ENCODE measurements at places on chromosomes 12 and 14.

- peak; percentile 32 for DNase-seq
Observed at GRCh38 chr14:56528927-56529326, 50.7 kb upstream of the TMEM260 start.

DNA sequence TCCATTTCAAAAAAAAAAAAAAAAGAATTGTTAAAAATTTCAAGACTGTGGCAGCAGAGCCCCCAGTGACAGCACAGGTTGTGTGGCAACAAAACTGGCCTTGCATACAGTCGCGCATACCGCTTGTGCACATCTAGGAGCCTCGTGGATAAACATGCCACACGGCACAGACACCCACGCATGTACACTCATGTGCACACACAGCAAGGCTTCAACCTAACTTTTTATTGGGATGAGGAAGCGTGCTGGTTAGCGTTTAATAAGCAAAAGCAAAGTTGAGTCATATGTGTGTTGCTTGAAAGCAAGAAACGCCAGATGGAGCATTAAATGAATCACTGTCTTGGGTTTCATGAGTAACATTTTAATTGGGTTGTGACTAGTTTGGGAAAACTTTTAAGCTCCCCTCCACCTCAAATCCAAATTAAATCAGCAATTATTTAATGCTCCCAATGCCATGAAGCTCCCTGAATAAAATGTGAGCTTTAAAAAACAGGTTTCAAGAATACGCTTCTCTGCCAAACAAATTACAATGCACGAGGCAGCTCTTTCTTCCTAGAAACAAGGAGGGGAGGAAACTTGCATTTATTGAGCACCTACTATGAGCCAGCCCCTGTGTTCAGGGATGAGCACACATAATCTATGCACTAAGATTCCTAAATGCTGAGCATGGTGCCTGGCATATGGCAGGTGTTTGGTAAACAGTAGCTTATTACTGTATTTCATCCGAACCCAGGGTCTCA, 35.7 kb upstream of the EML1 start:
- DNase-seq, result no peak

DNA sequence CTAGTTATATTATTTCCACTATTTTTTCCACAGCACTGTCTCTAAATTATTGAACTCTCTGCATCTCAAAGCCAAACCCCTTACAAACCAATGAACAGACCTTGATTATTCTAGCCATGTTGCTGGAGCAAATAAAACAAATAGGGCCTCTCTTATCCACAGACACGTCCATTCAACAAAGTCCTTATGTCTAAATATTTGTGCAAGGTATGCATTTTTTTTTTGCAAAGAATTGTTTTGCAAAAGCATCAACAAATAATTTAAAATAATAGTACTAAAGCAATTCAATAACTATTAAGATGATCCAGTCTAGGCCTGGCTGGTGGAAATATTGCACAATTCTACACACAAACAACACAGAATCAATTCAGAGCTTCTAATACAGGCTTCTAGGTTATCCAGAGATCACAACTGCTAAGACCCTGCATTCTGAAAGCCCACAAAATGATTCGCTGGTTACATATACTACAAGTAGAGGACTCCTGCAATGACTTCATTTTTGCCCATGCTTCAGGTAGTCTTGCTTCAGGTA, 221.0 kb downstream of the SLC25A21 start:
- no peak for DNase-seq

- DNase-seq, result no peak
Observed at GRCh38 chr14:23883684-23884540, 69.7 kb upstream of the DHRS4 start.

DNA sequence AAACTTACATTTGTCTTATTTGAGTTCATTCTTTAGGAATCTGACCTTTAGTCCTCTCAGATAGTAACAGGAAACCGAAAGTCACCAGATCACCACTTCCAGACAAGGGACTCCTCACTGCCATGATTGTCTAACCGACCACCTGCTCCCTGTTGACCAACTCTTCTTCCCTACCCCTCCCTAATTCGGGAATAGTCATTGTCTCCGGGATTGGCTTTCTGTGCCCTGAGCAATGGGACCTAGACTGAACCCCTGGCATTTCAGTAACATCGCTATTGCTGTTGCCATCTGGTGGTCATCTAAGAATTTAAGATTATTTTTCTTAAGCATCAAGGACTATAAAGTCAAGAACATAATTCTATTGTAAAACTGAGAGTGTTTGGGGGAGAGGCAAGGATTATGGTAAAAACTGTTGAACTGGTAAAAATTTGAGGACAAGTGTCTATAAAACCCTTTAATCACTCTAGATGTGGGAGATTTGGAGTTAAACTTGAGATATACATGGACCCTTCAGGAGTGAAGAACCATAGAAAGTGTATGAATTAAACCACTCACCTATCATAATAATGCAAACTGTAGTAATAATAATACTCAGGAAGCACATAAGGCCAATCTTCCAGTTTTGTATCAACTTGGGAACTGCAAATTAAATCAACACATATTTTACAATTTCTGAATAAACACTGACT, 6.3 kb downstream of the CLEC2A start:
- DNase-seq, result no peak

DNA sequence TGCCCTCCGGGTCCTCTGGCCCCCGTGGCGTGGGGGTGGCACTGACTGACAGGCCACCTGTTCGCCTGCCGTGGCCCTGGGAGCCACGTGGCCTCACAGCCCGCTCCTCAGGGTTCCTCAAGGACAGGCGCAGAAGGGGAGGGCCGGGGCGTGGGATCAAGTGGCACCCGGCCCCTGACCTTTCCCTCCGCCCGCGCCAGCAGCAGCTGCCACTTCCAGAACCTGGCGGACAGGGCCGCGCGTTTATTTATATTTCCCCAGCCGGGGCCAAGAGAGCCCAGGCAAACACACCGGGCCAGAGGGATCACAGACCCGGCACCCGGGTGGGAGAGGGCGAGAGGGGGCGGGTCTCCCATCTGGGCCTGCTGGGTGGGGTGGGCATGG, 92.6 kb downstream of the RFLNA start:
- DNase-seq, result no peak

DNA sequence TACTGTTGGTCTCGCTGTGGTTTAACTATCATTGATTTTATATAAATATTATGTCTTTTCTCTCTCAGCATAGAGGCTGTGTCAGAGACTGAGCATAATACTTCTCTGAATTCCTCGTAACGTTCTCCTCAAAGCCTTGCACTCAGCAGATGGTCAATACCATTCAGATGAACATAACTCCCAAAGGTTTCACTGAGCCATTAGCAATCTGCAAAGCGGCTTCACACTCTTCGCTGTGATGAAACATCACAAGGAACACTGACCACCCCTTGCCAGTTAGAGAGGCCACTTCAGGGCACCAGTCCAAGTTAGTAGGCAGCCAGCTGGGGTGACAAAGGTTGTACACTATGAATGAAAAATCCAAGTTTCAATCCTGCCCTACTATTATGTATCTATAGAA, 30.1 kb upstream of the STON2 start:
- DNase-seq, result no peak

DNA sequence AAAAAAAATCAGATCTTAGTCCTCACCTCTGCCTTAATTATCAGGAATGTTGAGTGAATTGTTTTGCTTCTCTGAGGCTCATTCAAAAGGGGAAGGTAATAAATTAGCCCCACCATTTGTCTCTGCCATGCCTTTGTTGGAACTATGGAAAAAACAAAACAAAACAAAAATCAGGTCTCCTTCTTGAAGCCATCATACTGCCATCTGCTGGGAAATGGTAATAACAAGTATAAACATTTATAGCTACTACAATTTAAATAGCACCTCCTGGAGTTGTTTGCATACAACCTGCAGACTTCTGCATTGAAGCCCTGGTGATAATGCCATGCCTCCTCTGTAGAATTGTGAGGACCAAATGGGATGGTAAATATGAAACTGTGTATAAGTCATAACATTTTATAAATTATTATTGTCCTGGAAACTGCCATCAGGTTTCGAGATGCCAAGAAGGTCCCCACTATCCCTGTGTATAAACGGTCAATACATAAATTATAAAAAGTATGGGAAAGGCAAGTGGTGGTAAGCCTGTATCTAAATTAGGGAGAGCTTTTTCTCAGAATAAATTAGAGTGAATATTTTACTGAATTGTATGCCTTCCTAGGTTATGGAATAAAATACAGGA, 87.2 kb upstream of the FGD4 start:
- no peak for DNase-seq

- DNase-seq, result no peak
Observed at GRCh38 chr14:55160989-55161388, 30.4 kb downstream of the DLGAP5 start.

GRCh38 chr12:125114365-125115141, 49.3 kb downstream of the AACS start:
- no peak for DNase-seq

GRCh38 chr12:6753772-6754356, 923 bp upstream of the MLF2 start:
- no peak for DNase-seq

- peak; percentile 44 for DNase-seq
Observed at GRCh38 chr12:46266869-46267574, 1.8 kb downstream of the SLC38A1 start.

DNA sequence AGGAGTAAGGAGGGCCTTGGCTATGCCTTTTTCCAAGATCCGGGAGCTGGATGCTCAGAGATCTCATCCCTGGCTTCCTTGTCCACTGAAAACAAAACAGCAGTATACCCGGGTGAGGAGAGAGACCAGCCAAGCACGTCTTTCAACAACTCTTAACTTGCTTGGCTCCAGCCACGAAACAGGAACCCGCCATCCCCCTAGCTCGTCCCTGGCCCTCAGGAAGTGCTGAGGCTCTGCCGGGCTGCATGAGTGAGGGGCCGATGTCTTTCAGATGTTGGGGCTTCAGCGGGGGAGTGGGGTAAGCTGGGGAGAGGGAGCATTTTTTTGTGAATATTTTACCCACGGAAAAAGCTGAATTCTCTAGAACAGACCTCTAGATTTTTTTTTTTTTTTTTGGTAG, 231.1 kb downstream of the CACNA1C start:
- DNase-seq, result no peak

GRCh38 chr12:26374934-26375680, 179.7 kb downstream of the SSPN start:
- no peak for DNase-seq

GRCh38 chr12:67940780-67941243, 48.4 kb upstream of the IFNG-AS1 start:
- DNase-seq, result no peak

DNA sequence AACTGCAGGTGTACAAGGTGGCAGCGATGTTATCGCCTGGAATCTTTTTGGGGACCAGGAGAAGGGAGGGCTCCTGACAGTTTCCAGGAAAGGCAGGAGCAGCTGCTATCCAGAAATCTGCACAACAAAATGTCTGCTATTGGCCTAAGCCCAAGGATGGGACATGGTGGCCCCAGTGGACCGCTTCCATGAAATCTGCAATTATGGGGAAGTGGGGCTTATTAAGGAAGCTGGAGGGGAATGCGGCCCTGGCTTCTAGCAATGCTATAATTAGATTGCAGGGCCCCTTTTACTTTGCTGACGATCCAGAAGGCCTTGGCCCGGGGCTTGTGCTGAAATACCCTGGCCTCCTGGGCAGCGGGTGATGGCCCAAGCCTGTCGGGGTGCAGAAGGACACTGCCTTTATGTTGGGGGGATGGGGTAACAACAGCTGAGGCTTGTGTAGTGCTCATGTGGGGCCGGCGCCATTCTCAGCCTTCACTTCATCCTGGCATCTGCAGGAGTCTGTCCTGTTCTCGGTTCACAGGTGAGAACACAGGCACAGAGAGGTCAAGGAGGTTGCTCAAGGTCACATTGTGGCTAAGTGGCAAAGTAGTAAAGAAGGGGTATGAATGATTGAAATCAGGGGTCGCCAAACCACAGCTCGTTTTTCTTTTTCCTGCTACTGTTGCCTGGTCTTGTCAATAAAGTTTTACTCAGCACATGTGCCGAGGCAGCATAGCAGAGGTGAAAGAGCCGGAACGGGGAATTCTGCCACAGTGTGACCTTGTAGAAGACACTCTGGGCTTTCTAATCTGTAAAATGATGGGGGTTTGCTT, 153.5 kb downstream of the RBM19 start:
- DNase-seq, result no peak

GRCh38 chr14:34629344-34629656, 648 bp downstream of the SNX6 start:
- DNase-seq, result no peak

DNA sequence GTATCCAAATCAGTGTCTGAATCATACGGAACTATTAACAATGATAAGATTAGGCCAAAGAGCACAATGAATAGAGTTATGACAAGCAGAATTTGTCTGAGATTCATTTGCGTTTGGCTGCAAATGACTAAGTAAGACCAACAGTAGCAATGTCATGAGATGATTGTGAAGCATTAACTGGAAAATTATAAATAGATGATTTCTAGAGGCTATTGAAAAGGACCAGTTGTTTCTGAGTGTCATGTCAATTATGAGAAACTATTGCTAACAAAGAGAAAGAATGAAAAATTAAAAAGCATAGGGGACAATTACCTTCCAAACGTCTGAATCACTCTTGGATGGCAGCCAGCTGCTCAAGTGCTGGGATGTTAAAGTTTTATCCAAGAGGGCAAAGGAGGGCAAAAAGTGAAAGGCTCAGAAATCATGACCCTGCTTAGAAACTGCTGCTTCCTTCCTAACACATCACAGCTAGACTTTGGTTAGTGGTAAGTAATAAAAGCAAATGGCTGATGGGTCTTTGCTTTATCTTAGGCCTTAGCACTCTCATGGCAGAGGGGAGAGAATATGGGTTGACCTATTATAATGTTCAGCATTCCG, 89.0 kb downstream of the AKAP6 start:
- DNase-seq, result no peak

DNA sequence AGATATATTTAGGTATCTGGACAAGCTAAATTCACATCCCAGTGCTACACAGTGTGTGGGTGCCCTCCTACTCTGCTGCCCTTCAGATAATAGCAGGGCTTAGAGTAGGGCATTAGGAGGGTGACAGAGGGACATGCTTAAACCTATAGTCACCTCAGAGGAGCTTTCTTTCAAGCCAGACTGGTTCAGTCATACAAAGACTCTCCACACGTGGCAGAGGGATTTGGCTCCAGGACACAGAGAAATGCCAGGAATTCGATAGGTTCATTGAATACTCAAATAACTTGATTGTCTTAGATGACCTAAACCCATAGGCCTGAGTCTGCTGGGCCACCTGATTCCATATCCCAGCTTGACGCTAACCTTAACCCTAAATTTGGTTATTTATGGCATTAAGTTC, 163.5 kb downstream of the TPH2 start:
- no peak for DNase-seq

- no peak for DNase-seq
Observed at GRCh38 chr14:99327050-99327449, 55.1 kb upstream of the BCL11B start.

DNA sequence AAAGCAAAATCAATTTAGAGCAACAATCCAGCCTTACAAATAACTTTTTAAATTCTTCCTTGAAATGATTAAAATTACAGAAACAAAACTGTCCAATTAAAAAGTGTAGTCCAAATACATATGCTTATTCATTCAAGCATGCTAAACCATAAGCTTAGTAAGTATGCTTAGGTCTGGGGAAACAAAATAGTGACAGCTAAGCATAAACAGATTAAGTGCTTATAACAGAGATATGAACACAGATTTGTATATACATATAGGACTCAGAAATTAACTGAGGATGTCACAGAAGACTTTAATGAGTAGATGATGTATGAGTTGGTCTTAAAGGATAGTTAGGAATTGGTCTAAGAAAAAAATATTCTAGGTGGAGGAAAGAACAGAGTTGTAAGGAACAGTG, 41.8 kb downstream of the SCAF11 start:
- no peak for DNase-seq

GRCh38 chr12:116600959-116601918, 42.1 kb downstream of the MAP1LC3B2 start:
- no peak for DNase-seq
